Inflammatory macrophage (primary cell): ENCODE measurements at places on chromosomes 5 and 9.
A peak's percentile ranks its signal among the peaks of the same experiment; 100 is the strongest.

- peak; percentile 91 for DNase-seq
Measured at GRCh38 chr5:43041669-43042175, 1.6 kb upstream of the ANXA2R start.

GRCh38 chr9:107699231-107699630 is 209.7 kb upstream of the KLF4 start:
- no peak for DNase-seq

GRCh38 chr5:150184990-150185912 is 4.6 kb upstream of the SLC6A7 start:
- peak; percentile 83 for DNase-seq

DNA sequence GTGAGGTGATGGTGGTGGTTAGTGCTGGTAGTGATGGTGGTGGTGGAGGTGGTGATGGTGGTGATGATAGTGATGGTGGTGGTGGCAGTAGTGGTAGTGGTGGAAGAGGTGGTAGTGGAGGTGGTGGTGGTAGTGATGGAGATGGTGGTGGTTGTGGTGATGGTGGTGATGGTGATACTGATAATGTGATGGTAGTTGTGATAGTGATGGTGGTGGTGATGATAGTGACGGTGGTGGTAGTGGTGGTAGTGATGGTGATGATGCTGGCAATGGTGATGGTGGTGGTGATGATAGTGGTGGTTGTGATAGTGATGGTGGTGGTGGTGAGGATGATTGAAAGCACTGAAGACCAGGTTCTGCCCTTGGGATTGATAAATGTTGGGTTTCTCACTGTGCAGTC is 85.2 kb upstream of the SLC1A3 start:
- no peak for DNase-seq

GRCh38 chr5:56169281-56169680 is 63.8 kb downstream of the ANKRD55 start:
- DNase-seq, result no peak

DNA sequence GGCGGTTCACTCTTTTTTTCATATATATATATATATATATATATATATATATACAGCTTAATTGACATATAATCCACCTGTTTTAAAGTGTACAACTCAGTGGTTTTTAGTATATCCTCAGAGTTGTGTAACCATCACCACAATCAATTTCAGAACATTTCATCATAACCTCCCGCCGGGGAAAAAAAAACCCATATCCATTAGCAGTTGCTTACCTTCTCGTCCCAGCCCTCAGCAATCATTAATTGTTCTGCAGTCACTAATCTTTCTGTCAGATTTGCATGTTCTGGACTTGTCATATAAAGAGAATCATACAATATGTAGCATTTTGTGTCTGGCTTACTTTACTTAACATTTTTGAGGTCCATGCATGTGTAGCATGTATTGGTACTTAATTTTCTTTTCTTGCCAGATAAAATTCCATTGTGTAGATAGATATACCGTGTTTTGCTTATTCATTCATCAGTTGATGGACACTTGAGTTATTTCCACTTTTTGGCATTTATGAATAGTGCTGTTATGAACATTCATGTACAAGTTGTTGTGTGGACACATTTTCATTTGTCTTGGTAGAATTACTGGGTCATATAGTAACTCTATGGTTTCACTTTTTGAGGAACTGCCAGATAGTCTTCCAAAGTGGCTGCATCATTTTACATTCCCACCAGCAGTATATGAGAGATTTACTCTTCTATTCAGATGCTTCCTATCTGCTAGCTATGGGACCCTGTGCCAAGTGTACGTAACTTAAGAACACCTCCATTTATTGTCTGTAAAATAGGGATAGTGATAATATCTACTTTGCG is 3.5 kb upstream of the RNF145 start:
- no peak for DNase-seq

GRCh38 chr9:109213285-109214121 is 46.5 kb upstream of the FRRS1L start:
- no peak for DNase-seq

GRCh38 chr5:58122848-58123392 is 337.0 kb downstream of the PLK2 start:
- DNase-seq, result no peak

- no peak for DNase-seq
Measured at GRCh38 chr5:66223637-66224036, 79.5 kb downstream of the SREK1 start.

- no peak for DNase-seq
Measured at GRCh38 chr5:31097851-31098250, 95.6 kb upstream of the CDH6 start.

DNA sequence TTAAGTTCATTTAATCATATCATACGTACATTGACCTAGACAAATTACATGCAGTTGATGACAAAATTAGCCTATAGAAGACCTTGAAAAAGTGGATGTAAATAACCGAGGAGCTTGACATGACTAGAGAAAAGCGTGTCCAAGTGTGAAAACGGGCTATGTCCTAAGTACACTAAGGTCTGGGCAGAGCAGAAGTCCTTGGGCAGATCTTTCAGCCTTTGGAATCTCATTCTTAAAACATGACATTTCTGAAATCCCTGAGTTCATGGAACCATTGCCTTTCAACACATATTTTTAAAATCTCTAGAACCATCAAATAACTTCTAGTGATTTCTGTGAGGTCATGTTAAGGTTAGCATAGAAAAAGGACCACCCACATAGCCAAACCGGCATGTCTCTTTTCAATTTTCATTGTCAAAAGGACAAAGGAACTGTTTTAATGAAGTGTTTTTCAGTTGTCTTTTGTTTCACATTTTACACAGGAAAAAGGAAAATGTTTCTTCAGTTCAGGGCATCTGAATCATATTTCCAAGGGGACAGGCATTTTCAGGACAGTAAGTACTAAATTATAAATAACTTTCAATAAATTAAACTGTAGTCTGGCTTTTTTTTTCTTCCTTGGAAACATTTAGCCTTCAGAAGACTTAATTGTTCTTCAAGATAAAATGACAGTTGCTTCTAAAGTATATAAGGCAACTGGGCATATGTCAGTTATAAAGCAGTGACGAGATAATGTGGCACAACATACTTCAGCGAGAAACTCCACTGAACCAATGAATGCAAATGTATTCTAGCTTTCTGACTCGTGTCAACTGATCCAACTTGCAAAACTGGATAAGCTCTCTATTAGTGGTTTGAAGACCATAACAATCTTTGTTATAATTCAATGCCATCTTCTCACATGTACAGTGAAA is 416.8 kb downstream of the NFIB start:
- DNase-seq, result no peak

- DNase-seq, result no peak
Measured at GRCh38 chr9:36204906-36205547, 14.3 kb downstream of the CLTA start.

GRCh38 chr9:72577212-72577753 is 55.9 kb downstream of the TMC1 start:
- peak; percentile 13 for DNase-seq

DNA sequence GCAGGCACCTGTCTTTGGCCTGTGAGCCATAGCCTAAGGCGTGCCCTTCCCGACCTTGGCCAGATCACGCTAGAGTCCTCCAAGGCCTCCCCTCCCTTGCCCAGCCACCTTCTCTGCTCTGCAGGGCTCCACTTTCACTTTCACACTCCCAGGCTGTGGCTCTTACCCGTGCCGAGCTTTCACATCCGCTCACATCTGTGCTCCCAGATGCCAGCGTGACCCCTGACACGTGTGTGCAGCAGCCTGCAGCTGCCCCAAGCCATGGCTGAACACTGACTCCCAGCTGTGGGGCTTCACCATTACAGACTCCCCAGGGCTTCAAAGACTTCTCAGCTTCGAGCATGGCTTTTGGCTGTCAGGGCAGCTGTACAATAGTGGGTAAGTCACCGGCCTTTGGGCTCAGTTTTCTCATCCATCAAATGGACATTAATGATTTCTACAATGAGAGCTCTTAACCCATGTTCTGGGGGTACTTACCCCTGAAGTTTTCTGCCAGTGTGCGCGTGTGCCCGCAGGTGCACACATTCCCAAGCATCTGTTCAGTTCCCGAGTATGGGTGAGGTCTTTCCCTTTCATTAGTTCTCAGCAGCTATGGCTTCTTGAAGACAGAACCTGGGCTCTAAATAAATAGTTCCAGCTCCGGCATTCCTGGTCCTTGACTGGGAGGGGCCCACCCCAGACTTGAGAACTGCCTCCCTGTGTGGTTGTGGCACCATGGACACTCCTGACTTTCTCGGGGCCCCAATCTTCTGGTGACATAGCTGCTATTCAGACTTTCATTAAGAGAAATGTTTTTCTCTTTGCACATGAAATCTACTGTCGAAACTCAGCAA is 118.6 kb downstream of the RGS3 start:
- peak; percentile 81 for DNase-seq

- no peak for DNase-seq
Measured at GRCh38 chr9:29866556-29866955, 2293.3 kb upstream of the C9orf72 start.

DNA sequence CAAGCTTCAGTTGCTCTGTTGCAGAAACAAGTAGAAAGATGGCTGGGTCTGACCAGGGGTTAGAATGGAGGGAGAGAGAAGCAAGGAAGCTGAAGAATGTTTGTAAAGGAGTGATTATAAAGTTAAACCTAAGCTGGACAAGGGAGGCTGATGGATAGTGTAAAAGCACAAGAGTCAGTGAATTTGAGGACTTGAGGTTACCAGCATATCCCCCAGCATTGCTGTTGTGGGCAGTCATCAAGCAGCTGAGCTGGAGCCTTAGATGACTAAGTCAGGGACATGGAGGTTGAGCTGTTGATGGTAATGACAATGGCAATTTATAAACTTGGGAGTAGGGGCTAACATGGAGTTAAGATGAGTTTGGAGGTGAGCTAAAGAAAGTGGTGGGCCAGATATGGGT is 131.5 kb downstream of the ERCC6L2 start:
- no peak for DNase-seq

GRCh38 chr5:170266570-170267381 is 30.8 kb downstream of the LCP2 start:
- DNase-seq, result no peak

GRCh38 chr5:32777733-32778132 is 66.6 kb downstream of the NPR3 start:
- no peak for DNase-seq

GRCh38 chr9:91495450-91495849 is 71.8 kb upstream of the NFIL3 start:
- DNase-seq, result no peak

GRCh38 chr9:23683611-23684061 is 142.4 kb downstream of the ELAVL2 start:
- DNase-seq, result no peak

GRCh38 chr5:172595596-172596455 is 45.2 kb upstream of the NEURL1B start:
- peak; percentile 64 for DNase-seq

DNA sequence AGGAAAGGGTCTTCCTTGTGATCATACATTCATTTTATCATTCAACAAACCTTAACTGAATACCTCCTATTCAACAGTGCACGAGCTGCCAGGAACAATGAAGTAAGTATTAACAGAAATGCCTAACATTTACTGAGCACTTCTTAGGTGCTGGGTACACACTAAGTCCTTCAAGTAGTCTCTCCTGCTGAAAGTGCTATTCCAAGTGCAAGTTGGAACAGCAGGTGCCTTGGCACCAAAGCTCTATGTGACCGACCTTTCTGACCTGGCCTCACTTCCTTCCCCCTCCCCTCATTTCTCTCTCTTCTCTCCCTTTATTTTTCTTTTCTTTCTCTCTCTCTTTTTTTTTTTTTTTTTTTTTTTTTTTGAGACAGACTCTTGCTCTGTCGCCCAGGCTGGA is 94.5 kb downstream of the GRIA1 start:
- DNase-seq, result no peak
